ENCODE measurements at places on chromosomes 5 and 9. TPM values are rescaled to one million over a fixed set of nuclear protein-coding genes. Genes with fewer than 3 reads are reported as not detected.

DNA sequence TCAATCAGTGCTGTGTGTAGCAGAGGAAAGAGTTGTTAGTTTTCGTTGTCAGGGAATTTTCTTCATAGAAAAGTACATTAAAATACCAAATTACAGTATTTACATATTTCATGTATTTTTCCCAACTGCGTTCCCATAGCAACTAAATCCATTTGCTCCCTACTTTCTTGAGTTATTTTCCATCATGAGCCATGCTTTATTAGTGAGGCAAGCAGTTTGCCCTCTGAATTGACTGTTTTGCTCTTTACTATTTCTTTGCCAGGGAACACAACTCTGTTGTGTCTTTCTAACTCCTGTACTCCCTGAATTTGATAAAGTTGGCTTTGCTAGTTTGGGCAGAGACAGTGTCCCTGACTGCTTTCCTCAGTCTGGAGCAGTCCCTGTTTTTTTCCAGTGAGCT lies 276.2 kb upstream of the SLC30A5 start:
- no peak for DNase-seq

The CAMK4 gene
- total RNA-seq: 0.90 TPM

The C6 gene
- total RNA-seq: 3.0 TPM

GRCh38 chr5:42491699-42492098 lies 68.5 kb downstream of the GHR start:
- DNase-seq: no peak

All from aorta (tissue), 5 donors.